ENCODE measurements at places on chromosomes 16 and 17. TPM values are rescaled to one million over a fixed set of nuclear protein-coding genes. Genes with fewer than 3 reads are reported as not detected.

GRCh38 chr16:85659336-85659735 is 29.4 kb downstream of the GINS2 start:
- DNase-seq = no peak

DNA sequence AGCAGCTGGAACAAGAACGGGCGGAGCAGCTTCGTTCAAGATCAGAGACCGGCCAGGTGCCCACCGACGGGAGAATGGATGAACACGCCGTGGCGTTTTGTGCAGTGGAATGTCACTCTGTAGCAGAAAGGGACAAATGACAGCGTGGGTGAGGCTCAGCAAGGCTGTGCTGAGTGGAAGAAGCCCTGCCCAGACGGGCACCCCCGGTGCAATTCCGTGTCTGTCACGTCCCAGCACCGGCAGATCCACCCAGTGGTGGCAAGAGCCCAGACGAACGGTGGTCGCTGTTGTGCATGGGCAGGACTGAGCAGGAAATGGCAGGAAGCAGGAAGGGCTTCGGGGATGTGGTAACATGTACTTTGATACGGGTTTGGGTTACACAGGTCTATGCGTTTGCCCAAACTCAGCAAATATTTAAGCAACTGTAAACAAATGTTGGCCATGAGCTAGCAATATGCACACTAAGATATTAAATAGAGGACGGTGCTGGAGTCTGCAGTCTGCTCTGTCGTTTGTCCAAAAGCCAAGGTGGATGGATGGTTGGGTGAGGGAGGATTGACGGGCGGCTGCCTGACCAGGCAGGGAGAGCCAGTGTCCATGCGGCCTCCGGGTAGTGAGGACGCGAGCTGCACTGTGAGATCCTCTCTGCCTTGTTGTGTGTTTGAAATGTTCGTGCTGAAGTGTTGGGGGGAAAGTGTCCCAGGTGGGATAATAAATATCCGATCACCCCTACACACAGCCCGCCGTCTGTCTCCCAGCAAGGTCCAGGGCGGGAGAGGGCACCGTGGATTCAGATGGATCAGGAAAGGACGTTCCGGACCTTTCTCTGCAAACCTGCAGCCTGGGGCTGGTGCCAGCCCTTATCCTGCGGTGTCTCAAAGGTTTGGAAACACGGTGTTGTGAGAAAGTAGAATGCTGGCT is 48.4 kb downstream of the COX4I1 start:
- DNase-seq = no peak

- DNase-seq = no peak
These were observed 17.0 kb upstream of the UMOD start for GRCh38 chr16:20369452-20370054.

DNA sequence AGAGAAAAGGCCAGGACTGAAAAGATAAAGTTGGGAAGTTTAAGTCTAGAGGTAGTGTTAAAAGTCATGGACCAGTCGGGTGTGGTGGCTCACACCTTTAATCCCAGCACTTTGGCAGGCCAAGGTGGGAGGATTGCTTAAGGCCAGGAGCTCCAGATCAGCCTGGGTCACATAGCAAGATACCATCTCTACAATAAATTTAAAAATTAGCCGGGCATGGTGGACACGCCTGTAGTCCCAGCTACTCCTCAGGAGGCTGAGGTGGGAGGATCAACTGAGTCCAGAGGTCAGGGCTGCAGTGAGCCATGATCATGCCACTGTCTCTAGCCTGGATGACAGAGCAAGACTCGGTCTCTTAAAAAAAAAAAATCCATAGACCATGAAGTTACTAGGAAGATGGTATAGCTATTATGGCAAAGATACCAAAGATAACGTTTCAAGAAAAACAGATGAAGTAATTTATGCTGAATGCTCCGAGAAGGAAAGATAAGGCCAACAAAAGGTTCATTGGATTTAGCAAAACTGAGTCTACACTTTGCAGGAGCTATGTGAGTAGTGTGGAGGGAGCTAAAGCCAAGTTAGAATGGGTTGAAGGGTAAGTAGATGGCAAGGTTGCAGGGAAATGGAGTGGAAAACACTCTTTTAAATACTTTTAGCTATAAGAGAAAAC is 11.7 kb downstream of the TRIM37 start:
- no peak for DNase-seq

Gene TEKT3
- polyA plus RNA-seq = 1.6 TPM

DNA sequence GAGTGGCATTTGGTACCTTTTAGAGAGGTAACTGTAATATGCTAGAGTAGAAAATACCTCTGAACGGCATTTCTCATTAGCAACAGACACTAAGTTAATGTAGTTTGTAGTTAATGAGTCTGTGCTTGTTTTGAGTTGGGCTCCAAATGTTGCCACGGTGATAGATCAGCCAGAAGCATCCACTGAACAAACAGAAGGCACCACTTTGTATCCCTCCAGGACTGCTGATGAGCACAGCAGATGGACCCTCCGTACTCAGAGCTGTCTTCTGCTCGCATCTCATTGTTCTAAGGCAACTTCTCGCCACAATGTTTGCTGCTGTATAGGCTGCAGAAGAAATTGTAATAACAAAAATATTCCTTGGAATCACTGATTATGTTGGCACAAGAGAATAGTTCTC is 56.1 kb downstream of the TNRC6C start:
- DNase-seq = no peak

DNA sequence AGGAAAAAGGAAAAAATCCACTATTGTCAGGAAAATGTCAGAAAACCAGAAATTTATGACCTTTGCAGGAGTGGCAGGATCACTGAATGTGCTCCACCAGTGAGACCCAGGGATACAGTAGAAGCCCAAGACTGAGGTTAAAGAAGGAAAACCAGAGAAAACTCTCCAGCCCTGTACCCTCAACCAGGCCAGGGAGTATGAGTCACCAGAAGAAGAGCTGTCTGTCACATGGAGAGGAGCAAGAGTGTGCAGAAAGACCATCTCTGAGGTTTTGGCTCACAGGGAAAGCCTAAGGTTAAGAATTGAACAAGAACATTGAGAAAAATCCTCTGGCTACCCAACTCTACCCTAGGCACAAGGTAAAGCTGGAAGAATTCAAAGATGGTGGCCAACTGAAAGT is 47.6 kb upstream of the MON1B start:
- DNase-seq = no peak

DNA sequence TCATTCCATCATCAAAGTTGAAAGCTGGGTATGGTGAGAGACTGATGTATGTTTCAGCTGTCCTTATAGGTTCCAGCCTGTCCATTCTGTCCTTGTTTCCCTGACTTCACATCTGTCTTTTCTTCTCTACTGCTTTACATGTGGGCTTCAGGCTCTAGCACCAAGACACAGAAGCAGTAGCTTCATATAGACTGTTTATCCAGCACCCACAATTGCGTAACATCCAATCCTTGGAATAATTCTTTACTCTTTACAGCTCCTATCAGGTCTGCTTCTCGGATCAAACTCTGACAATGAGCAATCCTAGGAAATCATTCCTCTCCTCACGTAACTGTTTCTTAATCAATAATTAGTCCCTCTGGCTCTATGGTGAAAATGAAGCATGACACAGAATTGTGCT is 158.9 kb downstream of the CA10 start:
- DNase-seq = no peak

DNA sequence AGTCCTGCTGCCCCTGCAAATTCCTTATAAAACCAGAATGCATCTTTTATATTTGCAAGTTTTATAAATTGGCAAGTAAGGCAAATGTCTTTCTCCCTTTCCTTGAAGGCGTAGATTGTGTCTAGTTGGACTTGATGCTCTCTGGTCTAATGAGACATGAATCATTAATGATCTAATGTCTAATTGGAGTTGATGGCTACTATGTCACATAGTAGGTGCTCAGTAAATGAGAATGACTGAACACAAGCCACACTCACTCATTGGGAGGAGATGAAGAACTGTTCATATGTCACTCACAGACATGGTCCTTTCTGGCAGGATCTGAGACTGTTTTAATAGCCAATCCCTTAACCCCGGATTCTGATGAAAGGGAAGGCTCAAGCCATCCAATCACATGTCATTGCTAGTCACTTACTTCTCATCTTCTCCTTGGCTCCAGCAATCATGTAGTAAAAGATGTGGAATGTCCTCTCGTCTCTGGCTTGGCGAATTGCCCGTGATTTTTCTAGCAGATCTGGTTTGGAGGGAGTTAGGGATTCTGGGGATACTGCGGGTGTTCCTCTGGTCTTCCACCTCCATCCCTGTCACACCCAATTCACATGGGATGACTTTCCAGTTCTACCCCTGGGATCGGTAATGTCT is 81.0 kb downstream of the MYH11 start:
- DNase-seq = no peak

Gene KRTAP2-2
- polyA plus RNA-seq = not detected

Gene C17orf107
- polyA plus RNA-seq = 1.0 TPM

Gene CTF1
- polyA plus RNA-seq = 7.5 TPM

DNA sequence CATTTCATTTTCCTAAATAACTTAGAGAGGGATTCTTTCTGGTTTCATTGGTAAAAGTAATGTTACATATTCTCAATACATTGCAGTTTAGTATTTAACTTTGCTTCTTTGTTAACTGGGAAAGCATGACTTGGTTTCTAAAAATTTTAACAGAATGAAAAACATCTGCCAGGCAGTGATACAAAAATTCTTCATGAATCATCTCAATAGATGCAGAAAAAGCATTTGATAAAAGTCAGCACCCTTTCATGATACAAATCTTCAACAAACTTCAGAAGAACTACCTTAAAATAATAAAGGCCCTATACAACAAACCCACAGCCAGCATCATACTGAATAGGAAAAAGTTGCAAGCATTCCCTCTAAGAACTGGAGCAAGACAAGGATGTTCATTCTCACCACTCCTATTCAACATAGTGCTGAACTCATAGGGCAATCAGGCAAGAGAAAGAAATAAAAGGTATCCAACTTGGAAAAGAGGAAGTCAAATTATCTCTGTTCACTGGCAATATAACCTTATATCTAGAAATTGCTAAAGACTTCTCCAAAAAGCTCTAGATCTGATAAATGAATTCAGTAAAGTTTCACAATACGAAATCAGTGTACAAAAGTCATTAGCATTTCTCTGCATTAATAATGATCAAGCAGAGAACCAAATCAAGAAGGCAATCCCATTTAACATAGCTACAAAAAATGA is 50.4 kb downstream of the SLFN5 start:
- DNase-seq = no peak

Gene RNF222
- polyA plus RNA-seq = 0.06 TPM

DNA sequence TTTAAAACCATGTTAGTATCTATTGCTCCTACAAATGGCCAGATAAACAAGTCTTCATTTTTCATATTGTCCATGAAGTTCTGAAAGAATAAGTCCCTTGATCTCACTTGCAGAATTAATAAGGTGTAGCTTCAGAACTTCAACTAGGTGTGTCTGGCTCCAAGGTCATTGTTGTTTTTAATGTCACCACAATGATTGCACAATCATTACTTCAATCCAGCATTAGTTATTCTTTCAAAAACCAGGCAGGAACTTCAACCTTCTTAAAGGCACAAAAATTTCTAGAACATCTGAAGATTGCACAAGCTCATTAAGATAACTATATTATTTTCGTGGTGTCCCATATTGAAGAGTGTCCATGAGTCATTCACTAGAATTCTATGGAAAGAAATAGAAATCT is 1386.4 kb downstream of the CDH11 start:
- DNase-seq = no peak

DNA sequence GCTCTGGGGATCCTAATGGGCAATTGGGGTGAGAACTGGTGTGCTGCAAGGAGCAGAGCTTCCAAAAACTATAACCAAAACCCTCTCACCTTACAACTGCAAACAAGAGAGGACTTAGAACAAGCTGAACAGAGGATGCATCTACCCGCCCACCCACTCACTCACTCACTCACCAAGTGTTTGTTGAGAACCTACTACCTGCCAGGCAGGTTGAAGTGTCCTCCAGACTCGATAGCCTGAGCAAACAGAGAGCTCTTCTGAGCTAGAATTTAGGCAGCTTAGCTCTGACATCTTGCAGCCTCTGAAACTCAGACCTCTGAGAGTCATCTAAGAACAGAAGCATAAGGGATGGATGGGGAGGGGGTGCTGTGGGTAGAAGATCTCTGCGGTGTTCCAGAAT is 41.2 kb downstream of the CACNG3 start:
- DNase-seq = no peak

Gene KATNIP
- polyA plus RNA-seq = 21.8 TPM

- no peak for DNase-seq
These were observed 281.3 kb upstream of the TNRC6C start for GRCh38 chr17:77677211-77677610.

Gene KRT40
- not detected for polyA plus RNA-seq

Gene RAMP2
- 113 TPM for polyA plus RNA-seq

DNA sequence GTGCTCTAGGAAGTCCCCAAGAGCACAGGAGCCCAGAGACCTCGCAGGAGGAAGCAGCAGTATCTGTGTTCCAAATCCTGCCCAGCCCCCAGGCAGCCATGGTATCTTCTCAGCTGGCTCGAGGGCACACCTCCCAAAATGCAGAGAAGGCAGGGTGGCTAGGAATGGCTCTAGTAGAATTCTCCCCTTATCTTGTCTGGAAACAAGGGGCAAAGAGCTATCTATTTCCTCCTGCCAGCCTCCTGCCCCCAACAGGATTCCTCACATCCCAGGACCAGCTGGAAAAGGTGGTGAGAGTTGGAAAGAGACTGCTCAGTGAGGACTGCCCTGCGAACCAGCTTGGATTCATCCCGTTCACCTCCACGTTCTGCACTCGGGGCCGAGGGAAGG is 8.6 kb upstream of the TSPOAP1 start:
- DNase-seq = no peak

GRCh38 chr17:1122533-1123392 is 57.0 kb downstream of the ABR start:
- no peak for DNase-seq

DNA sequence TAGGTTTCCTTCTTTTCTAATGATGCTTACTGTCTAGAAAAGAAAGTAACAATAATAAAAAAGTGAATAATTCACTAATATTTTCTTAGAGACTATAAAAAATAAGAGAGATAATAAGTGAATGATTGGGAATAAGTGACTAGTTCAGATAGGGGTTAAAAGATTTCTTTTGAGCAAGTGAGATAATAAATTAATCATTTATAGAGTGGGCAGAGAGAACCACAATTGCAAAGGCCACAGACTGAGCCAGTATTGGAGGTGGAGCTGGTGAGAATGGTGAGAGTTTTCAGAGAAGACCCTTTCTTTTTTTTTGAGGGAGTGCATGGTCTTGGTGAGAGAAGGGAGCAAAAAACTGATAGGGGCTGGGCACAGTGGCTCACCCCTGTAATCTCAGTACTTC is 159.1 kb upstream of the SALL1 start:
- DNase-seq = no peak

DNA sequence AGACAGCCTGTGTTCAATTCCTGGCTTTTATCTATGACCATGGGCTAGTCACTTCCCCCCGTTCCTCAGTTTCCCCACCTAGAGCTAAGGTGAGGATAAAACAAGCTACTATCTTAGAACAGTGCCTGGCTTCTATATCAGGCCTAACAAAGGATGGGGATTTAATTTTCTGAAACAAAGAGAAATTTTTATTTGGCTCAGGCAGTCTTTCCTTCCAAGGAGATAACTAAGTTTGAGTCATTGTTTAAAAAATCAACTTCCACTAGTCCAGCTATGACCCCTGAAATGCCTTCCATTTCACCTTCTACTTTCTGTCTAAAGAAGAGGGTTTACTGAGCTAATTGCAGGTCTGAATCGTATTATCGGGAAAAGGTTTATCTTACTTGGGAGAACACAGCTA is 99.0 kb downstream of the CMIP start:
- no peak for DNase-seq

GRCh38 chr16:10405386-10405939 is 19.6 kb downstream of the ATF7IP2 start:
- no peak for DNase-seq

Gene CDH1
- polyA plus RNA-seq = 96.8 TPM
